ENCODE measurements at places on chromosomes 5 and 9.

- peak; percentile 36 for ATAC-seq
Observed at GRCh38 chr5:140647042-140647419, 399 bp downstream of the NDUFA2 start.

GRCh38 chr5:130955041-130955440 is 210.0 kb downstream of the HINT1 start:
- ATAC-seq = no peak

GRCh38 chr9:27535701-27536118 is 6.1 kb upstream of the MOB3B start:
- ATAC-seq = no peak

- no peak for ATAC-seq
Observed at GRCh38 chr5:80411589-80412219, 3.8 kb downstream of the ZFYVE16 start.

GRCh38 chr5:81313686-81314085 is 12.3 kb downstream of the ZCCHC9 start:
- ATAC-seq = no peak

DNA sequence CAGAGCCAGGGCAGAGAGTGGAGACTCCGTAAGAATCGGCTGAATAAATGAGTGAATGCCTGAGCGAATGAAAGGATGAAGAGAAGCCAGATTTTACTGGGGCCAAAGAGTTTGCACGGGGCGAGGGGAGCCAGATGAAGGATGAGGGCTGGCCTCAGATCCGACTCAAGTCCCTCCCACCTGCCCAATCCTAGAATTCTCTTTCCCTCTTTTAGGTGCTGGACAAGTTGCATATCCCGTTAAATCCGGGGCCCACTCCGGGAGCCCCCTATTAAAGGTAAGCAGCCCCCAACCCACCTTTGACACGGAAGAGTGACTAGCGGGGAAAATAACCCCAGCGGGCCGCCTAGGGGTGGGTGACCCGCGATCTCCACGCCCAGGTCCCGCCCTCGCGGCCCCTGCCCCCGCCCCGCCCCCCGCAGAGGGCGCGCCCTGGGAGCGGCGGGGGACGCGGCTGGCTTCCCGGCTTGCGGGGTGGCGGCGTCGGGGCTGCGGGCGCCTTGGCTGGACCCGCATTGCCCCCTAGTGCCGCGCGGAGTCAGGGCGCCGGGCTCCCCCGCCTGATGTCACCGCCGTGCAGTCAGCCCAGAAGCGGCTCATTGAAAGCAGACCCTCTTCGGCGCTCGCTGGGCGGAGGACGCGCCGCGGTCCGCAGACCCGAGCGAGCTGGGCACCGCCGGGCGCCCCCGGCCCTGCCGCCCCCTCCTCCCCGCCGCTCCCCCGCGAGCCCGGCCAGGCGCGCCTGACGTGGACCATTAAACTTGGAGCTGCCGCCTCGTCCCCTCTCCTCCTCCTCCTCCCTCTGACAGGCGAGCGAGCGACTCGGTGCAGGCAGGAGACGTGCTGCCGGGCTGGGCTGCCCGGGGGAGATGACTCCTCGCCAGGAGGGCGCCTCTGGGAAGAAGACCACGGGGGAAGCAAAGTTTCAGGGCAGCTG is at the start of gene ADRA1B:
Gene ADRA1B, plus strand, starts transcription at position 579 of the 937 bp plus-strand sequence. CDS start 424 bp downstream, outside the sequence.
- ATAC-seq = peak; percentile 80

GRCh38 chr5:35736280-35736679 is 118.6 kb downstream of the SPEF2 start:
- no peak for ATAC-seq

GRCh38 chr5:78204241-78204640 is 90.3 kb downstream of the AP3B1 start:
- ATAC-seq = no peak

DNA sequence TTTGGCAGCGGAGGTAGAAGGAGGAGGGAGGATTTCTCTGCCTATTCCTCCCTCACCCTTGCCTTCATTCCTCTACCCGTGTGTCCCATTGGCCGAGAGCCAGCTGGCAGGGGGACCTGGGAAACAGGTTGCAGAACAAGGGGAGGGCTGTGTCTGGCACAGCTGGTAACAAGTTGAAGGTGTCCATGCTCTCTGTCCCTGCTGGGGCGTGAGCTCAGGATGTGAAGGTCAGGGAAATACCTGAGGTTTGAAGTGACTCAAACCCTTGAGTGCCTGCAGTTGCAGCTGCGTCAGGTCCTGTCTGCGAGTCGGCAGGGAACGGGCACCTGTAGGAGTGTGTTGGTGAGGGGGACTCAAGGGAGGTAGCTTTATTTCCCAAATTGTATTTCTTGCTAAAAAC is 16.2 kb downstream of the MIGA2 start:
- ATAC-seq = no peak

DNA sequence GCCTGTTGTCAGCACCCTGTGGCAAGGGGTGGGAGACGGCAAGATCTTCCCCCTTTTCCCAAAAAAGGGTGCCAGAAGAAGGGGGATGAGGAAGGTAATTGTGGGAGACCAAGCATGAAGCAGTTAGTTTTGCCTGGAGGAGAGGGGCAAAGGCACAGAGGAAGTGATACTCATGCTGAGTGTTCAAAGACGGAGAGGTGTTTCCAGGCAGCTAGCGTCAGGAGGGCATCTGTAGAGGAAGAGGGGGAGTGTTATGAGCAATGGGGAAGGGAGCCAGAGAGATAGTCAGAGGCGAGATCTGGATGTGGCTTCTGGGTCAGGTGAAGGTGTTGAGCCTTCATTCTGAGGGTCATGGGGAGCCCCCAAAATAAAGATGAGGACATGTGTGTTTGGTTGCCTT is 26.9 kb upstream of the ADAM19 start:
- ATAC-seq = peak; percentile 23

DNA sequence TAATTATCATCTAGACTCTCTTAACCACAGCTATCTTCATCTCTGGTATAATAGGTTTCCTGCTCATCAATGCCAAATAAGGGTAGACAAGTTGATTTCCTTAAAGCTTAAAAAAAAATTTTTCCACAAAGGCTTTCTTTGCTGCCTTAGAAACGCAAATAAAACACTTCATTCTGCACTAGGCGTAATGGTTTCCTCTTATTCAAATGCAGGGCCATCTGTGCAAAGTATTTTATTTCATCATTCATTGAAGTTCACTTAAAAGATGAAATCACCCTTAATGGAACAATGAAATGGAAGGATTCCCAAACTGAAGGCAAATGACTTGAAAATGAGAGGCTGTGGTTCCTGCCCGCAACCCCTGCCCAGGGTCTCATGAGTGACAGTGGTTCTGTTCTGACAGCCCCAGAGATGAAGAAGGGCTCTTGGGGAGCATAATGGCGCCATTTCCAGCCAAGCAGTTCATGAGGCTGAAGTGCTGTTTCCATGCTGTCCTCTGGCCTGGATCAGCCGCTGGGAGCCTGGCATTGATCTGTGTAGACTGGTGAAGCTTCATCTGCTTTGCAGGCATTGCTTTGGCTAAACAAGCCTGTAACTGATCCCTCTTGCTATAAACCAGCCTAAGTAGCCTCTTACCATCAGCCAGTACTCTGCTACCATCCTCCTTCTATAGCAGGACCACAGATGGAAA is 276.9 kb upstream of the WWC1 start:
- ATAC-seq = no peak

- ATAC-seq = peak; percentile 21
Observed at GRCh38 chr9:86353655-86354010, 577 bp downstream of the TUT7 start.

- ATAC-seq = peak; percentile 87
Observed at GRCh38 chr5:173781816-173782670, 106.1 kb upstream of the CPEB4 start.

DNA sequence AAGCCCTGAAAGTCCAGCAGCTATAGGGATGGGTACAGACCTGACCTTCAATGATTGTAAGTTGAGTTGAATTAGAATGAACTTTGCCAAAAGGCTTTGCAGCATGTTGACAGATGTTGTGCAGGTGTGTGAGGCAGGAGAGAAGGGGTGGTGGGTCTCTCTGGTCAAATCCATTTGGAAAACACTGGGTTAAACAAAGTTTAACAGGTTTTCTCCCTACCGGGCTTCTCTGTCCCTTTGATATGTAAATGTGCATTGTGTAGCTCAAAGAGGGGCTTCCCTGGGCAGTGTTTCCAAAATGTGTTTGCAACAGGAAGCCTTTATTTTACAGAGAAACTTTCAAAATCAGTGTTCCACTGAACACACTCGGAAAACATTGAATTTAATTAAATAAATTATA is 72.1 kb upstream of the BRINP1 start:
- ATAC-seq = no peak

DNA sequence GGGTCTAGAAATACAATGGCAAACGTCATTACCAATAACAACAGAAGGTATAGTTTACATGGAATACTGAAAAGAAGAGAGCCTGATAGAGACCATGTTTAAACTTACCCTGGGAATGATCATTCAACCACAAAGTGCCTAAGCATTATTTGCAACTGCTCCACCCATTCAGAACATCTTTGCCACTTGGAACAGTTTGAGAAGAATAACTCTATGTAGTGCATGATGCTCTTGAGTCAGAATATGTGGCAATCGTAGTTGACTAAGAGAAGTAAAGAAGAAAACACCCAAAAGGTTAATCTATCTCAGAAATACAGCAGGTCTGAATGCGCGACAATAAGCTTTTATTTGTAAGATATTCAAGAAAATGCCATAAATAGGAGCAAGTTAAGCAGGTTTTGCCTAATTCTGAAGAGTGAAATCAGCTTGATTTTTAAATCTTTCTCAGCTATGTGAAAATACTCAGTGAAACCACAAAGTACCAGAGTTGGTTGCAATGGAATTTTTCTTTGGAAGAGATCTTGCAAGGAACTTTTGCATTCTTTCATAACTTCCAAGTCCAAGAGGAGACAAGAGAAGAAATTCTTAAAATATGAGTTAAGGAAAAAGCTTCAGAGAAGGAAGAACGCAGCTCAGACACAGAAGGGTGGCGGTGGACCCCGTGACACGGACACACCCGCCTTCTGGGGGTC is 64.3 kb downstream of the HABP4 start:
- peak; percentile 56 for ATAC-seq

DNA sequence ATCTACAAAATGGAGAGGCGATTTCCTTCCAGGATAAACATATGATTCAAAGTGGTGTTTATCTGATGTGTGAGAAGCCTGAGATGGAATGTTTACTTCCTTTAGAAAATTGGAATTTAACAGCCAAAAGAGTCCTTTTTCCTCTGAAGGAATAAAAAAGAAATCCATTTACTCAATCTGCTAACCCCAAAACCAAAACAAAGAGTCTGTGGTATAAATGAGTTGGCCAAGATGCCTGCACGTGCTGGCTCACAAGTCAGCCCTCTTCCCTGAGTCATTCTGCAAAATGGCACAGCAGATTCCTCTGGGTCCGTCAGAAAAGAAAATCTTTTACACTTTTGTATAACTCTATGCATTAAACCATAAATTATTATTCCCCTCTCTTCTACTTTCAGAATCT is 60.8 kb downstream of the EBF1 start:
- no peak for ATAC-seq

DNA sequence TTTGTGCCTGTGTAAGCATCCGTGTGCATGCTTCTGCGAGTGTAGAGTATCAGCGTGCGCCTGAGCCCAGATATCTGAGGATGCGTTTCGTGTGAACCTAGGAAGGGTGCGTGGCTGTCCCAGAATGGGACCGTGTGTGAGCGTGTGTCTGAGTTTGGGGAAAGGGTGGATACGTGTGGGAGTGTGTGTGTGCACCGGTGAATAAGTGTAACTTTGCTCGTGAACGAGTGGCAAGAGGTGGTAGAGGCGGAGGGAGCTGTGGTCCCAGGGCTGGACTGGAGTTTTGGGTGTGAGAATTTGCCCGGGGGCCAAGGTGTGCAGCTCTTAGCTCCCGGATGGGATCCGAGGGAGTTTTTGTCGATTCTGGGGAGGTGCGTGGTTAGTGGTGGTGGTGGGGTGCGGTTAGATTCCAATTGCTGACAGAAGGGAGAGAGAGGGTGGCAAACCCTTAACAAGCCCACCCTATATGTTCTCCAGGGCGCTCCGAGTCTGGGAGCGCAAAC is 686 bp upstream of the COL27A1 start:
- ATAC-seq = peak; percentile 22

- ATAC-seq = no peak
Observed at GRCh38 chr5:131986161-131986912, 25.1 kb downstream of the ACSL6 start.

Data from SK-N-SH treated with all-trans-retinoic acid at 6 μM for 48 hours (cell line).